Posterior vena cava (tissue), 2 donors: ENCODE measurements at places on chromosomes 4 and X.

DNA sequence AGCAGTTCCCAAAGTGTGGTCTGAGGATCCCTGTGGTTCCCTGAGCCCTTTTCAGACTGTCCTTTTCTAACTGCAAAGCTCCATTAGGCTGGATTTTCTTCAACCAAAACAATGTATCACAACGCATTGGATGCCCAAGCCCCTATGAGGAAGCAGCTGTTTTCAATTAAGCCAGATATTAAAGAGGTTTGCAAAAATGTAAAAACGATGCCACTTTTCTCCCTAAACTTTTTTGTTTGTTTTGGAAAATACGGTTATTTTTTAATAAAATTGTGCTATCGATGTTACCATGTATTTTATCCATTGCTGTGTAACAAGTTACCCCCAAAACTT is 170.4 kb upstream of the BCOR start:
- no peak for DNase-seq

DNA sequence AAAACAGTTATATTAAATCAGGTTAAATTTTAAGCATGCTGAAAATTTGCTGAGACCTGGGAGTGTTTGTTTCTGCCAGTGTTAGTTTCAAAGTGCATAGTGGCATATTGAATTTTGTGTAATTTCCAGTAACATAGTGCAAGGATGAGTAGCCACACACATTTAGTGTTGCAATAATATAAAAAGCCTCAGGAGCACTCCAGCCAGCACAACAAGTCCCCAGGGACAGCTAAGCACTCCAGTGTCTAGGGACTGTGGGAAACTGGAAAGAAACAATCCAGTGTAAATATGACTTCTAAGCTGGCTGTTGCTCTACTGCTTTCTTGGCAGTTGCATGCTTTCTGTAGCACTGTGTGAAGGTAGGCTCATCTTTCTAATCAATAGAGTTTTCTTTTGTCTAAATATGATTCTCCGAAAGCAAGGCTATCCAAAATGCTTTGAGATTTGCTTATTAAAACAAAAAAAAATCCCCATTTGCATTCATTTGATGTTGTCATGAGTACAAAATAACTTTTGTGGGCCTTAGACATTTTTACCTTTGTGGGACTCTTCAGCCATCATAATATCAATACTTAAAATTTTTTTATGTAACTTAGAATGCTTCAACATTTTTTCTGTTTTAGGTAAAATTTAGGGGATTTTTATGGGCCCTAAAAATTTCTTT is 24.2 kb upstream of the CXCL2 start:
- DNase-seq = no peak

- no peak for DNase-seq
Measured at GRCh38 chr4:94978904-94979303, 221.1 kb downstream of the BMPR1B start.

- no peak for DNase-seq
Measured at GRCh38 chrX:65667157-65667502, 324 bp upstream of the MSN start.
